ENCODE measurements at places on chromosomes 2 and 18. TPM values are rescaled to one million over a fixed set of nuclear protein-coding genes. Genes with fewer than 3 reads are reported as not detected.

DNA sequence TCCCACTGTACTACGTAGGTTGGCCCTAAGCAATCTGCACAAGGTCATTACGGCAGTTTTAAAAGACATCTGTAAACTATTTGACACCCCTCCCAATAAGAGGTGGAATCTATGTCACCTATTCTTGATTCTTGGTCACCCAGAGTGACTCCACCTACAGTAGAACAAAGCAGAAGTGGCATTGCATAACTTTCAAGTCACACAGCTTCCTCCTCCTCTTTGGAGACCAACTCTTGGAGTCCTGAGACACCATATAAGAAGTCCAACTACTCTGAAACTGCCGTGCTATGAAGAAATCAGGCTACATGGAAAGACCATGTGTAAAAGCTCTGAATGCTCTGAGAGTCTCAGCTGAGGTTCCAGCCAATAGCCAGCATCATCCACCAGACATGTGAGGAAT is 253.5 kb upstream of the CDH20 start:
- no peak for DNase-seq

GRCh38 chr18:76162886-76163285 is 332.2 kb downstream of the ZNF516 start:
- no peak for DNase-seq

DNA sequence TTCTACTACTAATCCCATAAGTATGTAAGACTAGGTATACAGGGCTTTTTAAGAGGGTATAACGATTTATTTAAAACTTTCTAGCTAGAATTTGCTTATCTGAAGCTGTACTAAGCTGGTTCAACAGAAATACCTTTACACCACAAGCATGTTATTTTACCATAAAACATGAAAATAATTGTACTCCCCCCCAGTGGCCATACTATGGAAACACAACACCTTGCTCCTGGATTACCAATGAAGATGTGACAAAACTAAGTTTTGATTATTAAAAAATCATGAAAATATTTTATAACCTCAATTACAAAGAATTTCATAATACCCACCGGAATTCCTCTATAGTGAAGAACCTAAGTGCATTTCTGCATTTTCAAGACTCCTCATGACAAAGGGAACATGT is 27.3 kb downstream of the LPIN2 start:
- DNase-seq = no peak

GRCh38 chr18:12679183-12679786 is 21.4 kb upstream of the SPIRE1 start:
- peak; percentile 67 for DNase-seq

- DNase-seq = no peak
These were observed 412.9 kb downstream of the TMEM182 start for GRCh38 chr2:103174711-103175110.

Gene RAX
- total RNA-seq = not detected

Gene FBXO36
- 0.55 TPM for total RNA-seq

Gene SLC14A1
- total RNA-seq = 29.7 TPM
